ENCODE measurements at places on chromosomes 5 and 9.

DNA sequence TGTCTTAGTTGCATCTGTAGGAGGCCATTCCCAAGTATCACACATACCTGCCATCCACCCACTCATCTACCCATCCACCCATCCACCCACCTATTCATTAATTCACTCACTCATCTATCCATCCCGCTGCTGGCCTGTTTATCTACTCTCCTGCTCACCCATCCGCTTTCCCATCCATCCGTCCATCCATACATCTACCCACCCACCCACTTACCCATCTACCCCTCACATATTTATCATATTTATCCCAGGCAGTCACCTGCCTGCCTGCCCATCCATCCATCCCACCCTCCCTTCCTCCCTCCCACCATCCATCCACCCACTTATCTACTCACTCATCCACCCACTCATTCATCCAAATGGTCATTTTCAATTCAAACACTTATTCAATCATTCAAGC lies 143.9 kb upstream of the PANK3 start:
- DNase-seq: no peak

DNA sequence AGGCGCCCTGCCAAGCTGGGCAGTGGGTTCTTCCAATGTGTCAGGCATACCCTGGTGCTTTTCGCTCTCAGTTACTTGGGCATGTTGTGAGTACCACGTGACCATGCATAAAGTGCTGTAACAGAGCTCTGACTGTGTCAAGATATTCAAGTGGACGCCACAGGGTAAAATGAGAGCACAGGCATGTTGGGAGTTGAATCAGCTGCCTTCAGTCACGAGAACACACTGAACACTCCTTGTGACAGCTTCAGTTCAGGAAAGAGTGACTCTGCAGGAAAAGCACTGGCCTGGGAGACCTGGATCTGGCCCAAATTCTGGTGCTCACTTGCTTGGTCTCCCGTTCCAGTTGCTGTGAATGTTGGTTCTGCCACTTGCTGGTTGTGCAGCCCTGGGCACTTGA lies 5.1 kb downstream of the MLANA start:
- DNase-seq: no peak

GRCh38 chr5:143955141-143955540 lies 143.2 kb downstream of the HMHB1 start:
- DNase-seq: no peak

DNA sequence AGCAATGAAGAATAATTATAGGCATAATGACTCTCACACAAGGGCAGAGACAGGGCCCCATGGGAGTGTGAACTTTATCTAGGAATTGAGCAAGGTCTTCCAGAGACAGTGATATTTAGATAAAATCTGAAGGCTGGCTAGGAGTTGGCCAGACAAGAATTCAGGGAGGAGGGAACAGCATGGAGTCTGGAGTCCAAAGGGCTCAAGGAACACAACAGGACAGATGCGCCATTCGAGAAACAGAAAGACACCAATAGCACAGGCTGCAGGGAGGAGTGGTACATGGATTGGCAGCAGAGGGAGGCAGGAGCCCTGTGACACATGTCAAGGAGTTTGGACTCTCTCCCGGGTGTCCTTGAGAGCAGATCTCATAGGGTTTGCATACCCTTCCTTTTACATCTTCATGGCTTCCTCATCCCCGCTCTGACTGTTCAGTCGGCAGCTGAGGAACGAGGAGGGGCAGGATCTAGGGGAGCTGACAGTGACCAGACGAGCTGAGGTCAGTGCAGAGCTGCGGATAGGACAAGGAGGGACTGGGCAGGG lies 64.0 kb upstream of the XPA start:
- DNase-seq: no peak

DNA sequence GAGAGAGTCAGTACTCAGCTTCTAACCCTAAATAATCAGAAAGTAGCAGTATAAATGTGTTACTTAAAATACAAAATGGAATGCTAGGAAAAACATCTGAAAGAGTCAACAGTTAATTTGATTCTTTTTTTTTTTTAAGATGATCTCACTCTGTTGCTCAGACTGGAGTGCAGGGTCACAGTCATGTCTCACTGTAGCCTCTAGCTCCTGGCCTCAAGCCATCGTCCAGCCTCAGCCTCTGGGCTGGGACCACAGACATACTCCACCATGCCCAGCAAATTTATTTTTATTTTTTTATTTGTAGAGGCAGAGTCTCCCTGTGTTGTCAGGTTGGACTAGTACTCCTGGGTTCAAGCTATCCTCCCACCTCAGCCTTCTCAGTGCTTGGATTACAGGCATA lies 424.9 kb downstream of the IRX2 start:
- DNase-seq: no peak

GRCh38 chr5:107303171-107303968 lies 367.4 kb downstream of the EFNA5 start:
- DNase-seq: no peak

DNA sequence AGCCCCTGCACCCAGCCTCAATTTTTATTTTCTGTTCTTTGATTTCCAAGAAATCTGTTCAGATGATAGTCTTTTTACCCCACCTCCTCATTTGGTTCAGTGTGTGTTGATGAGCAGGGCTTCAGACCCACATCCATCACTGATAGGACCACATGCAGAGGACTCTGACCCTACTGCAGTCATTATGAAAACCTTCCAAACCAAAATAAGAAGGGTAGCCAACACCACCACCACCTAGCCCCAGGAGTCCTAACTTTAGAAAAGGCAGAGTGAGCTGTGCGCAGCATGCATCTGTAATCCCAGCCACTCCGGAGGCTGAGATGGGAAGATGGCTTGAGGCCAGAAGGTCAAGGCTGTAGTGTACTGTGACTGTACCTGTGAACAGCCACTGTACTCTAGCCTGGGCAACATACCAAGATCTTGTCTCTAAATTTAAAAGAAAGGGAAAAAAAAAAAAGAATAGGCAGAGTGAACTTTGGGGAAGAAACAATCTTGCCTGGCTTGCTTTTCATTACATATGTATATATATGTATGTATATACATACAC lies 13.0 kb downstream of the CDKN2AIPNL start:
- DNase-seq: no peak

GRCh38 chr5:32754284-32754683 lies 43.2 kb downstream of the NPR3 start:
- DNase-seq: no peak

DNA sequence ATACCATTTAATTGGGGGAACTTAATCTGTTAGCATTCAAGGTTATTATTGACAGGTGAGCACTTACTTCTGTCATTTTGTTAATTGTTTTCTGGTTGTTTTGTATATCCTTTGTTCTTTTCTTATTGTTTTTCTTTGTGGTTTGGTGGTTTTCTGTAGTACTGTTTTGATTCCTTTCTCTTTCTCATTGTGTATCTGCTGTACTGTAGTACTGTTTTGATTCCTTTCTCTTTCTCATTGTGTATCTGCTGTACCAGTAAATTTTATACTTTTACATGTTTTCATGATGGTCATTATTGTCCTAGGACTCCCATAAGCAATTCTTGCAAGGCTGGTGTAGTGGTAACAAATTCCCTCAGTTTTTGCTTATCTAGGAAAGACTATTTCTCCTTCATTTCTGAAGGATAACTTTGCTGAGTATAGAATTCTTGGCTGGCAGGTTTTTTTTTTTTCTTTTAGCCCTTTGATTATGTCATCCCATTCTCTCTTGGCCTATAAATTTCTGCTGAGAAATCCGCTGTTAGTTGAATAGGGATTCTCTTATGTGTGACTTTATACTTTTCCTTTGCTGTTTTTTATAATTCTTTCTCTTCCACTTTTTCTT lies 24.1 kb upstream of the CACNA1B start:
- DNase-seq: no peak

GRCh38 chr5:115237066-115237465 lies 25.6 kb downstream of the PGGT1B start:
- DNase-seq: no peak

- no peak for DNase-seq
Measured at GRCh38 chr5:61866930-61867329, 439.1 kb upstream of the KIF2A start.

- DNase-seq: peak; percentile 43
Measured at GRCh38 chr9:137021979-137022661, 5.9 kb downstream of the ABCA2 start.

DNA sequence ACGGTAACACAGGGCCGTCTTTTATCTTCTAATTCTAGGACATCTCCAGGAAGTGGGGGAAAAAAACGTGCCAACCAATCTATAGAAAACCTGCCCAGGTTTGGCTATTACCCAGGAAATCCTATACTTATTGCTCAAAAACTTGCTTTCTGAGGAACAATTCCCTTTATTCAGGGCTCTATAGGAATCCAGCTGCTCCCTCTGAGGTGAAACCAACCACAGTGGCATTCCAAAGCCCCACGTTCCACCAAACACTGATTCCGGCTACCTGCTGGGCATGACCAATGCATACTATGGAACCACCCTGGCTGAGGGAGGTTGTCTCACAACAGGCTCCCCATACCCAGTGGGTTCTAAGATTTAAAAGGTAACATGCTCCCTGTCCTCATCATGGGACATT lies 57.6 kb downstream of the GLIS3 start:
- DNase-seq: no peak

GRCh38 chr9:34628656-34629490 lies at the start of gene ARID3C:
Gene ARID3C, minus strand, starts transcription at chr9:34629066. Its CDS starts 1,052 bp downstream, at chr9:34628014.
- peak; percentile 25 for DNase-seq

DNA sequence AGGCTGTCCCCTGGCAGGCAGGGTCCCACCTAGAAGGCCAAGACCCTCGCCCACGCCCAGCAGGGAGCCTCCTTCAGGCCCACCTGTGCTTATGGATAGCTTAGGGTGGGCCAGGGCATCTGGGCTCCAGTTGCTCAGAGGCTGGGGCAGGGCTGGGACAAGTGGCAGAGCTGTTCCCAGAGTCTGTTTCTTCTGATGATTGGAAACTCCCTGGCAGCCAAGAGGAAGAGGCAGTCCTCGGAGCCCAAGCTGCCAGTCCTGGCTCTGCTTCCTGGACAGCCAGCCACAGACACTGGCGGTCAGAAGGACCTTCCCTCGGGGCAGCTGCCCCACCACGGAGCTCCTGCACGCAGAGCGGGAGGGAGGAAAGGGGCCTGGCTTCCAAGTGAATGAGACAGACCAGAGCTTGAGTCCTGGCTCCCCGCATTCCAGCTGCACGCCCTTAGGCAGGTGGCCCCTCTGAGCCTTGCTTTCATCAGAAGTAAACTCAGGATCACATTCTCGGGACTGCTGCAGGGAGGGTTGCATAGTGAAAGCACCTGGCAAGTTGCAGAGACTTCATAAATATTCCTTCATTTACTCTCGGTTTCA lies 37.9 kb upstream of the GABRP start:
- no peak for DNase-seq

DNA sequence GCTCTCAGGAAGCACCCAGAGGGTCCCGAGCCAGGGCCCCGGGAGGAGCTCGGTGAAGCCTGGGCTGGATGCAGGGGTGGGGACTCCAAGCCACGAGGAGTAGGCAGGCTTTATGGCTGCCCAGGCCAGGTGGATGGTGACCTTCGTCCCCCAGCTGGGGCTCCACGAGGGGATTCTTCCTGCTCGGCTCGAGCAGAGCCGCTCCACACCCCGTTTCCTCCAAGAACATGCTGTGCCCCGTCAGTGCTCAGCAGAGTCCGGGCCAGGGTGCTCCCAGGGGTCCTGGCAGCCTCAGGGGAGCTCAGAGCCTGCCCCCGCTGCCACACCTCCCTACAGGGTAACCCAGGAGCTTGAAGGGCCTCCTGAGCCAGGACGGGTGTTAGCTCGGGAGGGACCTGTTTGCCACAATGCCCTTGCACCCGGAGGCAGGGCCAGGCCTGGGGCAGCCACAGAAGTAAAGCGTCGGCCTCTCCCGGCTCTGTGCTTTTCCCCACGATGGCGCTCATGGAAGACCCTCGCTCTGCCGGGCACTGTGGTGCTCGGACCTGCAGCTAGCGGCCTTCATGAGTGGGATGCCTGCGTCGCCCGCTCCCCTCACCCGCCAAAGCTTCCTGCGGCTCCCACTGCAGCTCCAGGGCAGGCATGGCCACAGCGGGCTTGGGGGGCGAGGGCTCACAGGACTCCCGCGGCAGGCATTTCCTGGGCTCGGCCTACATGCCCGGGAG lies 86.8 kb downstream of the KCNT1 start:
- no peak for DNase-seq

DNA sequence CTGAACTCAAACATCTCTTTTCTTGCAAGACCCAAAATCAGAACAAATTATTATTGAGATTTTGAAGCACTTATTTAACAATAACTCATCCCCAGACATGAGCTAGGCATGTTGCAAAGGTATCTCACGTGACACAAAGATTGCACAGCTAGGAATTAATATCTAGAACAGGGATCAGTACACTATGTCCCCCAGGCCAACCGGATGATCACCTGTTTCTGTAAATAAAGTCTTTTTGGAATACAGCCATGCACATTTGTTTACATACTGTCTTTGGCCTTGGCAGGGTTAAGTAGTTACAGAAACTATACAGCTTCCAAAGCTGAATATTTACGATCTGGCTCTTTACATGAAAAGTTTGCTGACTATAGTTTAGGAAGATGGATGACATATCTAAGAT lies 287.7 kb downstream of the ACTL7B start:
- DNase-seq: no peak

- DNase-seq: no peak
Measured at GRCh38 chr9:3903273-3903672, 377.5 kb upstream of the RFX3 start.

DNA sequence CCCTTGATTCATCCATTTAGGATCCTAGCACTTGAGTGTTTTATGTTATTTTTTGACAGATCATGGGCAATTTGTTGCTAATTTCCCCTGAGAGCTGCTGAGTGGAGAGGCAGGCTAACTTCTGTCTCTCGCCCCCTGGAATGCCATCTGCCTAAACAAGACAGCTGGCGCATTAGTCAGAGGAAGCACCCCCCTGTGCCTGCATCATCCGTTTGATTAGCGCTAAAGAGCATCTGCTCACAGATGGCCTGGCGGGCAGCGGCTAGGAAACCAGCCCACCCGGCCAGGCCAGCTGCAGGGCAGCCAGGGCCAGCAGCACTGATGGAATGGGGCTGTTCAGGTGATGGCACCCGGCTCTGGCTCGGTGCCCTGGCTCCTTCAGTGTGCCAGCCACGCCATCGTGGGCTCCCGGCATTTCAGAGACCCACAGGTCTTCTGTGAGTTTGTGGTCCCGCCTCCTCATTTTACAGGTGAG lies 22.9 kb upstream of the ASS1 start:
- DNase-seq: no peak
